ENCODE measurements at places on chromosomes 6 and 20.

- peak; percentile 39 for DNase-seq
These were observed 15.0 kb upstream of the TBC1D22B start for GRCh38 chr6:37242429-37243052.

GRCh38 chr6:34237722-34238584 lies 1.3 kb downstream of the HMGA1 start:
- peak; percentile 87 for DNase-seq

DNA sequence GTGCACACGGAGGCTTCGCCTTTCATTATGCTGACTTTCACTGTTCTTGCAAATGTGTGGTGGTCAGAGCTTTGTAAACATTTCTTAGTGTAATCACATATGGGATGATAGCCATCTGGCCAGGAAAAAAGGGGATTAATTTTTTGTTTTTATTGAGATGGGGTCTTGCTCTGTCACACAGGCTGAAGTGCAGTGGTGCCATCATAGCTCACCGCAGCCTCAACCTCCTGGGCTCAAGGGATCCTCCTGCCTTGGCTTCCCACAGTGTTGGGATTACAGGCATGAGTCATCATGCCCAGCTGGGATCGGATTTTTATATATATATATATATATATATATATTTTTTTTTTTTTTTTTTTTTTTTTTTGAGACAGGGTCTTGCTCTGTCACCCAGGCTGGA lies 11.0 kb upstream of the TIAM2 start:
- DNase-seq = no peak

DNA sequence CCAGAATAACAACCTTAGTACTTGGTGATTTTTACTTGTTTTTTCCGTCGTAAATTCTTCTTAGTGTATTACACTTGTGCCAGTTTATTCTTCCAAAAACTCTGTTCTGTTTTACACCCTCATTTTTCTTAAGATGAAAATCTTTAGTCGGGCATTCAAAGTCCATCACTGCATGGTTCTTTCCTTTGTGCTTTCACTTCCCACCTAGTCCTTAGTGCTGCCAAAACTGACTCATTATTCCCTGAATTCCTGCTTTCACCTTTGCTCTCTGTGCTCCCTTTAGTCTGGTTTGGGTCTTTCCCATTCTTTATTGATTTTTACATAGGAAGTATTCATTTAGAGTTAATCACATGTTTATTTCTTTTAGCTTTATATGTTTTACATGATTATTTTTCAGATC lies 3.3 kb downstream of the TRMT11 start:
- no peak for DNase-seq

DNA sequence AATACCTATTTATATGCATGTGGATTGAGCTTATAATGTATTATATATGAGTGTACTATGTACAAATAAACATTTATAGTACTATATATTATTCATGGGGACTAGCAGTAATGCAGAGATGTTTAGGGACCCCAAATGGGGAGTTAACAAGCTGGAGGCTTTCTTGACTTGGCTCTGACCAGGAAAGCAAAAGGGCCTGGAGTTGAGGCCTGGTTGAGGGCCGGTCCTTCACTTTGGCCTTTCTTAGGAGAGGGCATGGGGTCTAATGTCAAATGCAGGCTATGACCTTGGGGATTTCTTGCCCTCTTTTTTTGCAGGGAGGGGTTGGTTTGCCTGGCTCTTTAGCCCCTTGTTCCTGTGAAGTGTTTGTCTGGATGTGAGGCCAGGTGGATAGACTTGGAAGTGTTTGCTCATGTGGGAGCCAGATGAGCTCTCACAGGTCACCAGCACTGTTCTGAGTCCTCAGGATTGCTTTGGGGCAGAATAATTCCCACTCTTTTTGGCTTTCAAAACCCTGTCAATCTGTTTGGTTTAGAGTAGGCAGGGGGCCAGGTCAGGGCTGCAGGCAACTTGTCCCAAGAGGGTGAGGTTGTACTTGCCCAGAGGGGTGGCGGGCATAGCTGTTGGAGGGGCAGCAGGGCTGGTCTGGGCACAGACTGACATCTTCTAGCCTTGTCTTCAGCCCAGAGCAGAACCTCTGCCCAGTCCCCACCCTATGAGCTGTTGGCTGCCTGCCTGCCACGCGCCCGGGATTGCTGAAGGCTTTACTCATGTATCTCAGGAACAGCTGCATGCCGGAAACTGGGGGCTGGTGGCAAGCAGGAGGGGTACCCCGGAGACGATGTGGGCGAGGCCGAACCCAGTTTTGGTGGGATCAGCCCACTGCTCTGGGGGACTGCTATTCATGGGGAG lies 14.6 kb downstream of the TJAP1 start:
- no peak for DNase-seq

DNA sequence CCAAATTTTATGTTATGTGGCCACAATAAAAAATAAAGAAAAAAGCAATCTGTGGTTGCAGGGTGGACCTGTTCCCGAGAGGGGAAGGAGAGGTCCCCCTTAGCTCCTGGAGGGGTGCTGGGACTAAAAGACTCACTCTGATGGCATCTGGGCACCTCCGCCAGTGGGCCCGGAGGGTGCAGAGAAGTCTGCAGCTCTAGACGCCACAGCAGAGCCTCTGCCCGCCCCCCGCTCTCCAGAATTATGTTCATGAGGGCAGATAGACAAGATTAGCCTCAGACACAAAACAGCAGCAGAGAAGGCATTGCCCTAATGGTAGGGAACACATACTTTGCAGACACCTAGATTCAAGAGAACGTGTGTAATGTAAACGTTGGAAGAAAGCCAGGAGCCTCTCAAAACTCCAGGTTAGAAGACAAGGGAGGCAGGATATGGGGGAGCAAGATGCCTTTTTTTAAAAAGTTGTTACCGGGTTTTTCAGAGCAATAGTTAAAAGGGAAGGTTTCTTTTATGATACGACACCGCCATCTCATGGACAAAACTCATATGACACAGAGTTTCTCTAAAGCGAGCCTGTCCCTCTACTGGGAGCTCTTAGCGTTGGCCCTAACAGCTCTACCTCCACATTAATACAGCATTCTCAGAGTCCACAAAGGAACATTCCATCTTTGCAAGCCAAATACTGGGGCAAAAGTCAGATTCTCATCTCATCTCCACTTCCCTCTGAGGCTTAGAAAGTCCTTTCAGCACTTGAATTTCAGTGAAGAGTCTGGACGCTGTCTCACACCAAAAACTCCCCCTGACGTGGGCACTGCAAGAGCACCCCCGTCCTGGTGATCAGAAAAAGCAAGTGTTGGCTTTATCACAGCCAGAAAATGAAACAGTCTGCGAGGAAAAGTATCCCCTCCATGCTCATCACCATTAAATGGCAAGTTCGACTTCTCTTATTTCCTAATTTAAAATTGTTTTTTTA lies 47.2 kb downstream of the FOXF2 start:
- peak; percentile 62 for DNase-seq

- DNase-seq = peak; percentile 38
These were observed 365.2 kb downstream of the SYNE1 start for GRCh38 chr6:152271776-152272464.

DNA sequence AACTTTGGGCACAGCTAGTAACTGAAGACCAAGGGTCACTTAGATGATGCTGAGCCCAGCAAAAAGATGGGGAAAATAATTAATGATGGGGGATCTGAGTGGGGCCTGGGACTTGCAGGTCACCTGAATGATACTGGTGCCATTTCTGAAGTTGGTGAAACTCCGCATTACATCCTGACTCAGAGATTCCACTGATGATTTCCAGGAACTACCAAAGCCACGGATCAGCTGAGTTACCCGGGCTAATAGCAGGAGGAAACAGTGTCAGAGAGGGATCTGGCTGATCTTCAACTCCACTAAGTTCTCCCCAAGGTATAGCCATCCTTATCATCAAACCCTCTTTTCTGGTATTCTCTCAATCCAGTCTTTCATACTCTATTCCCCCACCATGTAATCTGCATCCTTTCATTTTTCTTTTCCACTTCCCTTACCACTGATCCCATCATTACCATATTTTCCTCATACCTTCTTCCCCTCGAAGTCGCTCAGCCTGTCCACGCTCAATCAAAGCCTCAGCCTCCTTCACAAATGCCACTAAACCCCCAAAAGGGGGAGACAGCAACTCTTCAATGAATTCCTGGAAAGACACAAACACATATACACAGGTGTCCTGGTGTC lies 20.2 kb downstream of the VPS52 start:
- peak; percentile 23 for DNase-seq

GRCh38 chr20:60565083-60565482 lies 606.9 kb downstream of the CDH26 start:
- no peak for DNase-seq

GRCh38 chr6:19879663-19880062 lies 42.5 kb downstream of the ID4 start:
- DNase-seq = no peak

DNA sequence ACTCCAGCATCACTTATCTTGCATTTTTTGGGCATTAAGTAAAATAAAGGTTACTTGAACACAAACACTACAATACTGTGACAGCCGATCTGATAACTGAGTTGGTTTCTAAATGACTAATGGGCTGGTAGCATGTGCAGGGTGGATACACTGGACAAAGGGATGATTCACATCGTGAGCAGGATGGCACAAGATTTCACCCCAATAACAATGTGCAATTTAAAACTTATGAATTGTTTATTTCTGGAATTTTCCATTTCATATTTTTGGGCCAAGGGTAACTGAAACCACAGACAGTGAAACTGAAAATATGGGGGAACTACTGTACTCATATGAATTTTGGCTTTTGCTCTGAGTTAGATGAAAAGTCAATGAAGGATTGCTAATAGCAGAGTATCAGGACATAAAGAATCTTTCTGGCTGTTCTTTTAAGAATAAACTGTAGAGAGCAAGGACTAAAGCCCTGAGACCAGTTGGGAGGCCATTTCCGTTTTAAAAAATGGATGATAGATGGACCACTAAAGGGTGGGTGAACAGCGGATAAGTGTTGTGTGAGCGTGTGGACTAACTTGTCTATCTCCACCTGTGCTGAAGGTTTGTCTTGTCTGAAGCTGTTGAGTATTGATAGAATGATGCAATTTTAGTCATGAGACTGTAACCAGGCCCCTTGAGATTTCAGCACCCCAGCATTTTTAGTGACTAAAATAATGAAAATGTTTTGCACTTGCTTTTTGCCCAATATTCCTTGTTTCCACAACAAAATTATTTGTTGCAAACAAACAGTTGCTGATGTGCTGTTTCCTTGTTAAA lies 8.2 kb downstream of the SPINT3 start:
- DNase-seq = peak; percentile 47

GRCh38 chr20:59583428-59584277 lies 20.7 kb upstream of the PHACTR3 start:
- no peak for DNase-seq

- DNase-seq = no peak
These were observed 26.3 kb downstream of the SUN5 start for GRCh38 chr20:32978009-32978335.

GRCh38 chr20:47968541-47969310 lies 183.4 kb upstream of the SULF2 start:
- DNase-seq = no peak

GRCh38 chr6:65299236-65299635 lies 407.8 kb downstream of the EYS start:
- no peak for DNase-seq

GRCh38 chr6:72287801-72288200 lies 334.1 kb upstream of the KCNQ5 start:
- DNase-seq = no peak

GRCh38 chr20:35518955-35519354 lies 10.5 kb downstream of the C20orf173 start:
- no peak for DNase-seq

DNA sequence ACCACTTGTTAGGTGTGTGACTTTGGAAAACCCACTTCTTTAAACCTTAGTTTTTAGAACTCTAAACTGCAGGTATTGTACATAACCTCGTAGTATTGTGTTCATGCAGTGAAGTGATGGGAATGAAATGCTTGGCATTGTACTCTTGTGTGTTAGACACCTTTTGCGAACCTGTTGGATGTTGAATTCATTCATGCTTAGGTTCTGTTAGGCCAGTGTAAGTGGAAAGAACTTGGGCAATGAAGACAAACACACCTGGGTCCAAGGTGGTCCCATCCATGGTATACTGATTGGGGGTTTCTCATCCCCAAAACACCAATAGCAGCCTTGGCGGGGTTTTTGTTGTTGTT lies 1.2 kb downstream of the ANKRD6 start:
- DNase-seq = no peak

DNA sequence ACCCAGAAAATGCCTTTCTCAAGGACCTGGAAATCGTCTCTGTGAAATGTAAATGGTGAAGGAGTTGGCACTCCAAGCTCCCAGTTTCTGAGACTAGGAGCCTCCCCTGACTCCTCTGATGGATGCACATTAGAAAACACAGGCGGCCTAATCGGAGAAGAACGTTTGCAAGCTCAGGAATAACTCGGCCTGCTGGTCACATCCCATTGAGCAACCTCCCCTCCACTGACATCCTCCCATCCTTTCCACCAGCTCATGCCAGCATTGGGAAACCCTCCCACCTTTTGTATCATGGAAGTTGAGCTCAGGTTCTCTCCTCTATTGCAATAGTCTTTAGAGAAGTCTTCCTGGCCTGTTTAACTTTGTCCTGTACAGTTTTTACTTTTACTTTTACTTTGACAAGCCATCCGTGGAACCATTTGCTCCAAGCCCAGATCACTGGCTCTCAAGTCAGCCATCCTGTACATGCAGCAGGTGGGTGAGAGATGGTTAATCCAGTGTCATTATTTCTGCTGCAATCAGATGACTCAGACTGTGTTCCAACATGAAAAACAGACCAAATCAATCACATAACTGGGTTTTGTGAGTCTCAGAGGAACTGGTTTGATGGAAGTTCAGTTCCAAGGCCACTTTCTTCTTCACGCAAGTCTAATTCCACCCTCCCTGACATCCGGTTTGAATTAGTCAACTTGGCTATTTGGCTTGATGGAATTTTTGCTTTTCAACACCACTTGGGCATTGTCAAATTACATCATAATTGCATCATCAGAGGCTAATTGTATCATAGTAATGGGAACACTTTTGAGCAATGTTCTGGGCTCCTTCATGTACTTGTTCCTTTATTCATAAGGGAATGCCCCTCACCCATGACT lies 619.4 kb upstream of the CDH4 start:
- no peak for DNase-seq

GRCh38 chr6:70343313-70343712 lies 40.4 kb upstream of the COL9A1 start:
- DNase-seq = no peak

DNA sequence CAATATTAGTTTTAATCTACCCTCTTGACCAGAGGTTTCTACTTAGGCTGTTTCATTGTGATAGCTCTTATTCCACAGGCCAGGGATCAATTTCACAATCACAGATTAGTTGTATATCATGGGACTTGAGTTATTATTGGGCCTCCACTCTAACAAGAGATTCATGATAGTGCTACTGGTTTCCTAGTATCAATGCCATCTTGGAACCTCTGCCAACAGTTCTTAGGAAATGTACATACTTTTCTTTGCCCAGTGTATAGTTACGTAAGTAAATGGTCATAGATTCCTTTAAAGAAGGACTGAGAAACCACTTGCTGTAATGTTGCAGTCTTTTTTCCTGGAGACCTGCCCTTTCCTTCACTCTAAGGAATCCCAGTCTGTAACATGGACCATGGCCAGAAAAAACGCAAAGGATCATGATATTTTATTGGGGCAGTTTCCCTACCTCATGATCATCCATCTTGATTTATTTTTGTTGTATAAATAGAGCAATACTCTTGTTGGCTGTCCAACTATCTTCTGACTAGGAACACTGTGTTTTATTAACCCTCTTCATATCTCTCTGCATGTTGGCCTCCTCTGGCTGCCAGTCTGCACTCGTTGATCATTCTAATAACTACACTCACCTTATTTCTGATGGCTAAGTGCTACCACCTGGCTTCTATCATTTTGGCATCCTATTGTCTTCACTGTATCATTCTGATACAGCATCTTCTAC lies 38.0 kb upstream of the VGLL2 start:
- no peak for DNase-seq

GRCh38 chr20:43331906-43332305 lies 125.8 kb upstream of the SRSF6 start:
- DNase-seq = no peak

- no peak for DNase-seq
These were observed 13.3 kb downstream of the GPR6 start for GRCh38 chr6:109991201-109992101.

Measured in activated CD4-positive, alpha-beta T cell treated with anti-CD3 and anti-CD28 coated beads, Interleukin-2, Interleukin-6, amounts not matched to agents 100 ng/mL and 50 ng/mL, durations not matched to agents 16 hours and 8 hours (primary cell).